ENCODE measurements at places on chromosomes 12 and 14.

GRCh38 chr12:9348906-9349518 lies 140.8 kb upstream of the PZP start:
- DNase-seq: no peak

- no peak for DNase-seq
Observed at GRCh38 chr12:89160716-89161123, 191.6 kb downstream of the DUSP6 start.

DNA sequence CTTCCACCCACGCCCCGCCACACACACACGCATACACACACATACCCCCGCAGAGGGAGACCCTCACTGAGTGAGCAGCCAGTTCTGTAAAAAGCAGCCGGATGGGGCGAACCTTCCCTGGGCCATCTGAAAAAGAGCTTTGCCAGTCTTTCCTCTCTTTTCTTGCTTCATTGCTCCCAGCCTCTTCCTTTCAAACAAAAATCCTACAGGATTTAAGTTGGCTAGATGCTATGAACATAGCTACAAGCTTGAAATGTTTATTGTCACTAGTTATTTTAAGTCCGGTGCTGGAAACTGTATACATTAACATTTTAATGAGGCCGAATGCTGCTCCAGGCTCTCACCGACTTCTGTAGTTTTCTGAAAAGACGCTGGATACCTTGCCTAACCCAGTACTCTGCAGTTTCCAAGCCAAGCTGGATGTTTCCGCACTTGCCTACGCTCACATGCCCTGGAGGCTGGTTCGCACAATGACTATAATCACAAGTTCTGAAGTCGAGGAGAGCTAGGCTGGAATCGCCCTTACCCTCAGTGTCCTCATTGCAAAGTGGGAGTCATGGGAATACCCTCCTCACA lies 39.2 kb downstream of the LTBP2 start:
- no peak for DNase-seq

DNA sequence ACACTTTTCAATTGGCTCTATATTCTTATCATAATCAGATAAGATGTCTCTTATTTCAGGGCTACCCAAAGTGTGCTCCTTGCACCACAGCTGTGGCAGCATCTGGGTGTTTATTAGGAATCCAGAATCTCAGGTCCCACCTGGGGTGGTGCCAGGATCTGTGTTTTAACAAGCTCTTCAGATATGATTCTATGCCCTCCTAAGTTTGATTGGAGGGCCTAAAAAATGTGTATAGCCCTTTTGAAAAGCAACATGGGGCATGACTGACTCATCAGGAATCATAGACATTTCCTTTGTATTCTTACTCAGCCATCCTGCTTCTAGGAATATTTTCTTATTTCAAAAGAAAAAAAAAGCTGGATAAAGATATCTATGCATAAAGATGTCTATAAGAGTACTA lies 103.1 kb downstream of the HELB start:
- no peak for DNase-seq

DNA sequence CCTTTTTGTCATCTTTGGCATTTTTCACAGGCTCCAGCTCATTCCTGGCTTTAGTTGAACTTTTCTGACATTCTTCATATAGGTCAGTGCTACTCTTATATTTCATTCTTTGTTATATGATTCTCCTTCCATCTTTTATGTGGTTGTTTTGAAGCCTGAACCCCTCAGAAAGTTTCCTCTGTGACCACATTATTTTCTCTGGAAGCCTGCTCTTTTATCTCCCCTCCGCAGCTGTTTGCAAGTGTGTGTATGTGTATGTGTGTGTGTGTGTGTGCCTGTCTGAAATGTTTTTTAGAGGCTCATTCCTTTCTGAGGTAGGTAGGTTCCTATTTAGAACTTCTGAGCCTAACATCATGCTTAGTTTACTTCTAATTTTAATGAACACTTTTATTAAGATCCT lies 47.6 kb downstream of the ANO4 start:
- DNase-seq: no peak

DNA sequence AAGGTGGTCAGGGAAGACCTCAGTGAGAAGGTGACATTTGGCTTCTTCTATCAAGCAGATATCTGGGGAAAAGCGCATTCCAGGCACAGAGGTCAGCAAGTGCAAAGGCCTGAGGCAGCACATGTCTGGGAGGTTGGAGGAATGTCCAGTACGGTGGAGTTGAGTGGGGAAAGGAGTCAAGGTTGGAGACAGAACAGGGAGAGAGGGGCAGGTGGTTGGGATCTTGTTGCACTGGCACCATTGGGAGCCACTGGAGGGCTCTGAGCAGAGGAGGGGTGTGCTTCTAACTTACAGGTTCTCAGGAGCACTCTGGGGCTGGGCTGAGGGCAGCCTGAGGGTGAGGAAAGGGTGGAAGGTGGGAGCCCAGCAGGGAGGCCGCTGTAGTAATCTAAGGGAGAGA lies 52.1 kb downstream of the EID3 start:
- DNase-seq: no peak

DNA sequence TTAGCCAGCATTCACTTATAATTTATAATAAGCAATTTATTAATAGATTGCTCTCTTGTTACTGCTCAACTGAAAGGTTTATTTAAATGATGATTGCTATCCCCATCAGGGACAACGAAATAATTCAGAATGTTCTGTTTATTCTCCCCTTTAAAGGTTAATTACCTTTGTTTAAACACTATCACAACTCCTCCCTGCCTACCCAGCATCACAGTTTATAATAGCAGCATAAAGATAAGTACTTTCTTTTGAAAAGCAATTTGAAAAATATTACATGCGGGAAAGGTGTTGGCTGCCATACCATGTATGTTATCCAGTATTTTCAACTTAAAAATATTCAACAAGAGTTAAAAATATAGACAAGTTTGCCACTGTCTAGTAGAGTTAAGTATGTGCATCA lies 30.6 kb downstream of the SCAF11 start:
- DNase-seq: no peak

DNA sequence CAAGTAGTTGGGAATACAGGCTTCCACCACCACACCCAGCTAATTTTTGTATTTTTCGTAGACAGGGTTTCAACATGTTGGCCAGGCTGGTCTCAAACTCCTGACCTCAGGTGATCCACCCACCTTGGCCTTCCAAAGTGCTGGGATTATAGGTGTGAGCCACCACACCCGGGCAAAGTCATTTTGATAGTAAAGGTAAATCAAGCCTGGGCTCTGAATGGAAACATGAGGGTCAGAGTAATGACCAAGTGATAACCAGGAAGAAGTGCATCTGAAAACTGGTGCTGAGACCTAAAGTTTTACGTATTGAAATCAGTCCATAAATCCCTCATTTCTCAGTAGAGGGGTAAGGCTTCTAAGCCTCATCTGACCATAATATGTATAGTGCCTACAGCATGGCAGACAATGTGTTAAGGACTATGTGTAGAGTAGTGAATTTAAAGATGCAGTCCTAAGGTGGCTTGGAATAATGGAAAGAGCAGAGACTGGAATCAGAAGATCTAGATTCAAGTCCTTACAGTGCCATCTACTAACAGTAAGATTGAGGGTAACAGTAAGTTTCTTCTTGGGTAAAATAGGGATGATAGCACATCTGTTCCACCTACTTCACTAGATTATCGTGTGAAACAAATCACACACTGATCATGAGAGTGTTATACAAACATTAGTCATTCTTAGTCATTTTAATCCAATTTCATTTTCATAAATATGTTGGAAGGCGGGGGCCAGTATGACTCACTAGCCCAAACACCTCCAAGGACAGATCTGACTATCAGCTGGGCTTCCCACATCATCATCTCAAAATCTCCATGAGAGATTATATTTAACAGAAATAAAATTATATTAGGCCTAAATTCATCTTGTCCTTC lies 11.2 kb downstream of the MAP4K5 start:
- peak; percentile 29 for DNase-seq

GRCh38 chr12:124625867-124626675 lies 58.7 kb upstream of the NCOR2 start:
- DNase-seq: no peak

GRCh38 chr14:43949400-43949799 lies 557.7 kb downstream of the FSCB start:
- DNase-seq: no peak

DNA sequence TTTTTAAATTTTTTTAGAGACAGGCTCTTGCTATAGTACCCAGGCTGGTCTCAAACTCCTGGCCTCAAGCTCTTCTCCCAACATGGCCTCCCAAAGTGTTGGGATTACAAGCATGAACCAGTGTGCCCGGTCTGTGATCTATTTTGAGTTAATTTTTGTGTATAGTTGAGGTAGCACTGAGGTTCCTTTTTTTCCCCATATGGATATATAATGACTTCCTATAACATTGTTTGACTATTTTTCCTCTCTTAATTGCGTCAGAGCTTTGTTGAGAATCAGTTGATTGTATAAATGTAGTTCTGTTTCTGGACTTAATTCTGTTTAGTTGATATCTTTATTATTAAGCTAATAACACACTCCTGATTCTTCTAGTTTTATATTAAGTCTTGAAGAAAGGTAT lies 8.6 kb upstream of the M6PR start:
- no peak for DNase-seq

DNA sequence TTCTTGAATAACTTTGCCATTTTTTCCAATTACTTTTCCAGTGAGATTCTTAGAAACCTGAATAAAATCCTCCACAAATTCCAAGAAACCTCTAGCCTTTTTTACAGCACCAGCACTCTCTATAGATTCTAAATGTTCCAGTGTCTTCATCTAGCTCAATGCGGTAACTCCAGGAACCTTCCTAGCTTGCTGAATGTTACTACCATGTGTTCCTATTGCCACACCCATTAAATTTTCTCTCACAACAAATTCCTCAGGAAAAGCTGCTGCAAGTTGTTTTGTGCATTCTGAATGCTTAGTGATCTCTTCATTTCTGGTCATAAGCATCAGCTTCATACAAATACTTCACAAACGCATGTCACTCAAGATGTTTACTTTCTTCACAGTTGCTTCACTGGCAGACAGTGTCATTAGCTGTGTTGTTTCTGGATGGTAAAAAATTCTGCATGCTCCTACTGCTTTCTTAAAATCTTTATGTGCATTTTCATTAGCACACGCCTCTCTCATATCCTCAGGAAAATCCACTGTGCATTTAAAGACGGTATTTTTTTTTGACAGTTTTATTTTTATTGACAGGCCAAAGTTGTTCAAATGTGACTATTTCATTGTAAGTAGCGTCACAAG lies 106.7 kb downstream of the PPHLN1 start:
- no peak for DNase-seq

DNA sequence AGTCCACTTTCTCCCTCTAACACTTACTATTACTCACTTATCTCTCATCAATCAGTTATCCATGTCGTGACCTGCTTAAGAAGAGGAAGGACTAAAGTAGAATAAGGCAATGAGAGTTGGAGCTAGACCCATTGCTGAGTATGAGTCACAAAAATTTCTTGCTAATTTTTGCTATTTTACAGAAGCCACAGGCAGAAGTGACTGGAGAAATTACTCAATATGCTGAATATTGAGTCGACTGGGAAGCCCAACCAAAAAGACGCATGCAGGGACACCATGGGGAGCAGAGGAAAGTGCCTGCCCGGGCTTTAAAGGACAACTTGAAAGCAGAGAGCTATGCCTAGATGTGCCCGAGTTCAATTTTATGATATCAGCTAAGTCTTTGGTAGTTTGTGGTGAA lies 115.4 kb upstream of the FOXG1 start:
- DNase-seq: no peak

DNA sequence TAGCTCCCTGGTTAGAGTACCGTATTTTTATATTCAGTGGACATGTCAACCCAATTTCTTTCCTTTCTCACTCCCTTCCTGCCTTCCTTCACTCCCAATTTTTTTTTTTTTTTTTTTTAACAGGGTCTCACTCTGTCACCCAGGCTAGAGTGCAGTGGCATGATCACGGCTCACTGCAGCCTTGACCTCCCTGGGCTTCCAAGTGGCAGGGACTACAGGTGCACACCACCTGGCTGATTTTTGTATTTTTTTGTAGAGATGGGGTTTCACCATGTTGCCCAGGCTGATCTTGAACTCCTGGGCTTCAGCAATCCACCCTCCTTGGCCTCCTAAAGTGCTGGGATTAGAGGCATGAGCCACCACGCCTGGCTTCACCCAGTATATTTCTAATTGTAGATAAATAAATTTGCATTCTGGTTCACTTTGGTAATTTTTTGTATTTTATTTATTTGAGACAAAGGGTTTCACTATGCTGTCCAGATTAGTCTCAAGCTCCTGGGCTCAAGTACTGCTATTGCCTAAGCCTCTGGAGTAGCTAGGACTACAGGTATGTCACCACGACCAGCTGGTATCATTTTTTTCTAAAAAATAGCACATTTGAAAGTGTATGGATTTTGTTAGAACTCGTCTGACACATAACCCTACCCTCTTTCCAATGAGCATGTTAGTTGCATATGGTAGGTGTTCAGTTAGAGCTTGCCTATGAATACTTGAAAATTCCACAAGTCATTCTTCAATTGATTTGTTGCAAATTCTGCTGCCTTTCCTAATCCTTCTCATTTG lies 15.7 kb downstream of the SLC38A2 start:
- no peak for DNase-seq

GRCh38 chr14:75566321-75566720 lies 12.1 kb upstream of the FLVCR2 start:
- peak; percentile 48 for DNase-seq

DNA sequence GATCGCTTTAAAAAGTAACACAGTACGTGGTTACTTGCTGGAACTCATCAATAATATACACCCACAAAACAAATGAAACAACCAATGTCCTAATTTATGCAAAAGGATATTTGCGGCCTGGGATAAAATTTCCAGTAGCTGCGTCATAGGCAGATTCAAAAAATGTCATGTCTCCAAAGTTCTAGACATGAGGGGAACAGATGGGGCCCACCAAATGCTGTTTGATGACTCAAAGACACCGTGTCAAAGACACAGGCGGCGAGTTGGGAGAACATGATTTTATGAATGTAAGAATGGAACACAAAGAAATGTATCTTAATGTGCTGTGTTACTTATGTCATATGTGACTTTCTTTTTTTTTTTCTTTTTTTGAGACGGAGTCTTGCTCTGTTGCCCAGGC lies 34.3 kb upstream of the NCOR2 start:
- DNase-seq: no peak

GRCh38 chr14:33510063-33510481 lies 440.8 kb downstream of the EGLN3 start:
- no peak for DNase-seq

GRCh38 chr14:24984846-24985589 lies 64.9 kb downstream of the STXBP6 start:
- DNase-seq: no peak

DNA sequence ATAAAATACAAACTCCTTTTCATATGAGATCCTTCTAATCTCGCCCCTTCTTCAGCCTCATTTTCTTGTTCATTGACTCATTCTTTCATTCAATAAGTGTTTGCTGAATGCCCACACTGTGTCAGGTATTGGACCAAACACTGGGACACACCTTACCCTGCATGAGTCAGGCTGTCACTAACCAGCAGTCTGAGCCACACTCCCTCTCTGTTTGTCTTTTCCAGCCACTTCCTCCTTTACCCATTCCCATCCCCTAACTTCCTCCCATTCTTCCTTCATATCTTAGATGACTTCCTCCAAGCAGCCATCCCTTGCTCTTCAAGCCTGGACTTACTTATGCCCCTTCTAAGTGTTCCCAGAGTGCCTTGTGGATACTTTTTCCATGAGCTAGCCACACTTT lies 27.0 kb upstream of the HIF1A start:
- no peak for DNase-seq
